ACHN (cell line): ENCODE measurements at places on chromosomes 2 and 18.

DNA sequence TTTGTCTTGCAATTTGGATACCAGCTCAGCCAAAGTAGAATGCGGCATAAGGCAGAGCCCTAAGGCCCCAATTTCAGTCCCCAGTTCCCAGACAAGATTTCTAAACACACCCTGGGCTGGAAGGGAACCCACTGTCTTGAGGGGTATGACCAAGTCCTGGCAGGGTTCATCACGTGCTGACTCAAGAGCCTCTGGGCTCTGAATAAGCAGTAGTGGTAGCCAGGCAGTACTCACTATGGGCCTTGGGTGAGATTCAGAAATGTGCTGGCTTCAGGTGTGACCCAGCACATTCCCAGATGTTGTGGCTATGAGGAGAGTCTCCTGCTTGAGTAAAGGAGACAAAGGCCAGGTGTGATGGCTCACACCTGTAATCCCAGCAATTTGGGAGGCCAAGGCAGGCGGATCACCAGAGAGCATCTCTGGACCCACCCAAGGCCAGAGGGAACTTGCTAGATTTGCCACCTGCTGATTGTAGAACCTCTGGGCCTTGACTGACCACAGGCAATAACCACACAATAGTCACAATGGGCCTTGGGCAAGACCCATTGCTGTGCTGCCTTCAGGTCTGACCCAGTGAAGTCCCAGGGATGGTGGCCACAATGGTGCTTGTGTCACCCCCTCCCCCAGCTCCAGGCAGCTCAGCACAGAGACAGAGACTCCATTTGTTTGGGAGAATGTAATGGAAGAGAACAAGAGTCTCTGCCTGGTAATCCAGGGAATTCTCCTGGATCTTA, 74.9 kb downstream of the ATL2 start:
- no peak for DNase-seq

DNA sequence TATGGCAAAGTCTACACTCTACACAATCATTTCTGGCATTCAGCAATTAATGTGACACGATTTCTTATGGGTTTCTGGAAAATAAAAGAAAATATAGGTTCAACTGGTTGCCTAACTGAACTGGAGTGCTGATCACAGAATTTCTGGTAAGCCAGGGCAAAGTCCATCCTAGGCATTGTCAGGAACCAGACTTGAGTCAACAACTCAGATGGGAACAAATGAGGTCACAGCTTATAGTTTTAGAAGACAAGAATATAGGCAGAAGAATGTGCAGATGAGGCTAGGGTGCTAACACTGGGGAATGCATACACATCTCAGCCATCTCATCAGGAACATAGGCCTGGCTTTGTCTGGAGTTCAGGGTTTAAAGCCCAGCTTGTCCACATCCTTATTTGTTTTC, 317.2 kb upstream of the ID2 start:
- no peak for DNase-seq

DNA sequence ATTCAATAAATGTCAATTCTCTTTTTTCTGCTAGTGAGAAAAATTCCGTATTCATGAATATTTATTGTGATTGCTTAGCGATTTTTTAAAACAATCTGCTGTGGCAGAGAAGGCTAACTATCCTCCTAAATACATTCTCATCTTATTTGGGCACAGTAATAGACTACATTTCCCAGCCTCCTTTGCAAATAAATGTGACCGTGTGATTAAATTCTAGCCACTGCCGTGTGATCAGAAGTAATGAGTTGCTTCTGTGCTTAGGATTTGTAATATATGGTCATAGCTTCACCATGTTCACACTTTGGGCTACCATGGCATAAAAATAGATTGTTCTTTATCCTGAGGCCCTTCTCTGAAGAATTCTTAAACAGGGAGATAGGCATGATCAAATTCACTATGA, 179.6 kb downstream of the FAM124B start:
- peak; percentile 57 for DNase-seq

GRCh38 chr2:126494593-126494992, 161.4 kb upstream of the GYPC start:
- no peak for DNase-seq

DNA sequence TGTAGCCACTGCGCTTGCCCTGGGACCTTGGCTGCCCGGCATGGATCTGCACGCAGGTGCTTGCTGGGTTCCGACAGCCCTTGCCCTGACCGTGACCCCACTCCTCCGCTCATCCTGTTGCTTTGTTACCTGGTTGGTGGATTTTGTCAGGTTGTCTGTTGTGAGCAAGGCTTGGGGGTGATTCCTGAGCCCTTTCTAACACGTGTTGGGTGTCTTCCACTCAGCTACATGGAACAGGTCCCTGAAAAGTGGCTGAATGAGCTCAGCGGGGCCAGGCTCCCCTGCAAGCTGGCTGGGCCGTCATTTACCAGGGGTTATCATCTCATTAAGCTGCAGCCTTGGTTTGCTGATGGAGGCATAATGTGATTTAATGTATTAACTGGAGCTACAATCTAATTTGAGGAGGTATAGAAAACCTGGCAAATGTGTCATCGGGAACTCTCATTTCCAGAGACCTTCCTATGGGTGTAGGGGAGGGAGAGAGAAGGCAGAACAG, 24.6 kb downstream of the RAMP1 start:
- no peak for DNase-seq

GRCh38 chr2:122451040-122451439, 695.6 kb downstream of the TSN start:
- DNase-seq = peak; percentile 38

DNA sequence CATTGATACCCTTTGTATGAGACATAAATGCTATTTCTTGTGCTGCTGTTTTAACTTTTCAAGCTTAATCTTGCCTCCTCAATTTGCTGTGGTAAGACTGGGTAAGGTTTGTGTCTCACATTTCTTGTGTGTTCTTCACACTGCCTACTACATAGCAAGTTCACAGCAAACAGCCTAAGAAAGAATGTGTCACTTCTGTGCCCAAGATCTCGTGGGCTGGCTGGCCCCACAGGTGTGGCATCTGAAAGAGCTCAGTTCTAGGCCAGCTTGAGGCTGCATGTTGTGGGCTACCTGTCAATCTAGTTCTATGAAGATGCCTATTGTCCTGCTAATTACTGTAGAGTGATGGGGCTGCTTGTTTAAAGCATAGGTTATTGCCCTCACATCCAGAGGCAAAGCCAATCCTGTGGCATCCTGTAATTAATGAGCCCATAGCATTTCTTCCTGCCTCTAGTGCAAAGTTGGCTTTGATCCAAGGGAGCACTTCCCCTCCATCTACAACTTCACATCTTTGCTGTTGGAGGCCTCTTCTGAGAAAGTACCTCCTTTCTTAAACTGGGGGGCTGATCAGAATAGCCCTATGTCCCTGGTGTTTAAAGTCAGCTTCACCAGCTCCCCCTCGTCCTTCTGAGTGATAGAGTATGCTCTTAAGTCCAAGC, 40.9 kb upstream of the ASPRV1 start:
- DNase-seq = no peak

DNA sequence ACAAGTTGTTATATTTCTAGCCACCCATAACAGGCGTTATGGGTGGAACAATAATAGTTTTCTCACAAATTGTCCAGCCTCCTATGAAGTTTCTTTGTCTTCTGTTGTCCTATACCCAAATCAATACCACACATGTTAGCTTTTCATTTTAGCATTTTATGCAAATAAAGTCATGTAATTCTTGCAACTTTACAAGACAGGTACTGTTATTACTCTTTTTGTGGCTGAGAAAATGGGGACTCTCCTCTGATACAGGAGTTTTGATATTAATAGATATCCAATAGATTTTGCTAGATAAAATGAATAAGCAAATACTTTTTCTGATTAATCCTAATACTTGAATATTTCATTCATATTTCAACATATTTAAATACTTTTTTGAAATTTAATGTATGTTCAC, 151.0 kb downstream of the PMAIP1 start:
- DNase-seq = no peak

GRCh38 chr2:133293544-133294353, 274.5 kb downstream of the NCKAP5 start:
- DNase-seq = no peak

DNA sequence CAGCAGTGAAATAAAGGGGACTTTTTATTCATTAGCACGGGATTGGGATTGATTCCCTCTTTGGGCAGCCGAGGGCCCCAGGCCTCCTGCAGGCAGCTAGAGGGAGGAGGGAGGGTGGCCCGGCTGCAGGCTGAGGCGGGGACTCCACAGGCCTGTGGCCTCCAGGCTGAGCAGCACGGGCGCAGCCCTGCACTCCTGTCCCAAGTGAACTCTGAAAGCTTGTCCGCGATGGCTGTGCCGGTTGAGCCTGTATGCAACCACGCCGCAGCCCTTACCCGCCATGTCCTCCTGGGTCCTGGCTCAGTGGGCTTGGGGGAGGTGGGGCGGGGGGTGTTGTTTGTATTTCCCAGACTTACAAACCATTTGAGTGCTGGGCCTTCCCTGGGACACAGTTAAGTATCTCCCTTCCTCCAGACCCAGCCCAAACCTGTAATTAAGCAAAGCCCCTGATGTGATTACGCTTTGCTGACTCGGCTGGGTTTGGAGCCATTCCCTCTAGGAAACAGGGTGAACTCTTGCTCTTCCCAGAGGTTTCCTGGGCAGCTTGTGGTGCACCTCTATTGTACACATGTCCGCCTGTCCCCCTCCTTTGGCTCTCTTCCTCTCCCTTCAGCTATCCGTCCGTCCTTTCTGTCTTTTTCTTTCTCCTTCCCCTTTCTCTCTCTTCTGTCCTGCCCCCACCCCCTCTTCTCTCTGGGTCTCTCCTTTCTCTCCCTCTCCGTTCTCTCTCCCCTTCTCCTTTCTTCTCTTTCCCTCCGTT, 5.3 kb downstream of the GLI2 start:
- peak; percentile 43 for DNase-seq

- no peak for DNase-seq
These were observed 857.3 kb downstream of the RNF144A start for GRCh38 chr2:7774481-7774880.

DNA sequence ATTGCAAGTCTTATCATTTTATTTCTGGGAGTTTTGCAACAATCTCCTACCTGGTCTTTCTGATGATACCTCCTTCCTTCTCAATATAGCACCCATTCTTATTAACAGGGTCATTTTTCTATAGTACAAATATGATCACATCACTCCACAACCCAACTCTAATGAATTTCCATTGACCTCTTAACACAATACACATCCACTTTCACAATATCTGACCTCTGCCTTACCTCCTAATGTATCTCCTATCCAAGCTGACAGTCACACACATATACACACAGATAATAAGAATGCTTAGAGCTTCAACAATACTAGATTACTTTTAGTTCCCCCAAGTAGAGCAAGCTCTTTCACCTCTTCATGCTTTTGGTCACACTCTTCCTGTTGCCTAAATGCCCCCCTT, 40.9 kb downstream of the EVA1A start:
- DNase-seq = no peak

- DNase-seq = no peak
These were observed 154.7 kb downstream of the TSN start for GRCh38 chr2:121910139-121910538.

GRCh38 chr2:23571527-23572282, 186.7 kb downstream of the KLHL29 start:
- no peak for DNase-seq

DNA sequence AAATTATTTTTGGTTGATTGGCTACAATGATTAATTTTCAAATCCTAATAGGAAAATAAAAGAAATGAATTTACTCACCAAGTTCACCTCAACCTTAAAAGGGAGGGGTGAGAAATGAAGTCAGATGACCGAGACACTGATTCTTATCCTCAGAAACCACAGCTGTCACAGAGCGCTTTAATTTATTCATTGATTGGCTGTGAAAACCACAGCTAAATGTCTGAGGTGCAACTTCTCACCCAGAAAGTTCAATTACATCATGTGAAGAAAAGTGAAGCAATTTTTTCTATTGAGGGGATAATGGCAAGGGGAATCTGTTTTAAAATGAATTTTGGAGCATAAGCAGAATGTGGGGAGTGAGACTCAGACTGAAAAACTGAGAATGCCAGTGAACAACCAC, 128.4 kb downstream of the RNF152 start:
- DNase-seq = no peak

- no peak for DNase-seq
These were observed 111.0 kb upstream of the CDH20 start for GRCh38 chr18:61222206-61222605.

DNA sequence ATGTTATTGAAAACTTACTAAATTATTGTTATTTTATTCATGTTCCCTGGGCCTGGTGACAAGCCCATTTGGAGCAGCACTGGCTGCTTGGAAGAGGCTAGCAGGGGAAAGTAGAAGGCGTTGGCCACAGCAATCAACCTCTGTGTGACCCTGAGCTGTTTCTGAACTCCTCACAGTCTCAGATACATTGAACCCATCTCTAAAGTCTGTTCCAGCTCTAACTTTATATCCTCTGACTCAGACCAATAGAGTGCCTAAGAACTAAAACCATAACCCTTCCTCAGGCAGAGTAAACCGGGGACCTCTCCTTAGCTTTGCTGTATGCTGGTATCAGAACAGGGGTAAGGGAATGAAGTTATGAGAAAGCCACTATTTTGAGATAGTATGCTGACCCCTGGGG, 96.4 kb upstream of the NOL4 start:
- DNase-seq = no peak

GRCh38 chr2:85439986-85440385, 21.5 kb downstream of the SH2D6 start:
- DNase-seq = no peak

DNA sequence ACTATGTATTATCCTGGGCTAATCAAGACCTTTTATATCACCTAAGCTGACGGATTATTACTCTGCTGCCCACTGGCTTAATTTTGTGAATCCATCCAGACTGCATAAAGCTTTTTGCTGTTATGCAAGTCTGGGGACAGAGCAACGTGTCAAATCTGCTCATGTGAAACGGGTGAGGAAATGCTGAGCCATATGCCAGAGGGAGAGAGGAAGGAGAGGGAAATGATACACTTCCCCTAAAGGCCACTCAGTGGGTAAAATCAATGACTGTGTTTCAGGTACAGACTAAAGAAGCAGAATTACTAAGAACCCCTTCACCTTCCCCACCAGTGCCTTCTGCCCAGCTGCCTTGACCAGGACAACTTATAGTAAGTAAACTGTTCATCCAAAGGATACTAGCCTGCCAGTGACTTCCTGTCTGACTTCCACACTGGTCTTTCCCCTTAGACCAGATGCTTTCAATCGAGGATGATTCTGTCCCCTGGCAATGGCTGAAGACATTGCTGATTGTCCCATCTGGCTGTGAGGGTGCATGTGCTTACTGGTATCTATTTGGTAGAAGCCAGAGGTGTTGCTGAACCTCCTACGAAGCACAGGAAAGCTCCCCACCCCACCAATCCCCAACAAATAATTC, 43.0 kb downstream of the STAT1 start:
- DNase-seq = no peak

DNA sequence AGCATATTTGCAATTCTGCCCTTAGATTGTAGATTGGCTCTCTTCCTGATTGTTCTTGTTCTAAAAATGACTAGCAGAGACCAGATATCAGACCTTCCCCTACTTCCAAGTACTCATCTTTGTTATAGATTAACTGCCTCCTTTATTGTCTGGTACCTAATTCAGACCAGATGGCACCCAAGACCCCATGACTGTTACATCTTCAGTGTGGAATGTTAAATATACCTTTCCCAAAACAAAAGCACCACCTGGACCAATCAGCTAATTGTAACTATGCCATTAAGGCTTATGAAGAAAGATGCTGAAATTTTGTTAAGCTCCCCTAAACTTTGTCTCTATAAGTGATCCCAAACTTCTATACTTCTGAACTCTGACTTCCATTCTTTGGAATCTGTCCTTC, 12.0 kb upstream of the TFPI start:
- DNase-seq = no peak

GRCh38 chr2:28300485-28301341, 91.9 kb upstream of the FOSL2 start:
- DNase-seq = no peak
